ENCODE measurements at places on chromosomes 7 and 10.

- DNase-seq: no peak
Observed at GRCh38 chr10:93198401-93199131, 124.9 kb downstream of the CYP26A1 start.

DNA sequence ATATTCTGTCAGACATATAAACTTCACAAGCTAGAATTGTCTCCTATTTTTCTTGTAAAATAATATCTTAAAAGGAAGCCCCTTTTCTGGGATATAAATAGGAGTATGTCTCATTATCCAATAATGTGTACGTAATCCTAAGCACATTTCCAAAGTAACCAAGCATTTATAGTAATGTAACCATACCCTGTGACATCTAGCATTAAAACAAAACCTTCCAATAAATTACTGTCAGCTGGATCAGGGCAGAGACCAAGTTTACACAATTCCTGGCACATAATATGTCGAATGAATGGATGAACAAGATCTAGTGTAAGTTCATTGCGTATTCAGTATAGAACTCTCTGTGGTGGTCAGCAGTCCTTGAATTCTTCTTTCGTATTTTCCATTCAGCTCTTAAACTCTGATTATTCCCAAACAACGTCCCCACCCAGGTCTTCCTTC, 14.3 kb downstream of the CPED1 start:
- no peak for DNase-seq

DNA sequence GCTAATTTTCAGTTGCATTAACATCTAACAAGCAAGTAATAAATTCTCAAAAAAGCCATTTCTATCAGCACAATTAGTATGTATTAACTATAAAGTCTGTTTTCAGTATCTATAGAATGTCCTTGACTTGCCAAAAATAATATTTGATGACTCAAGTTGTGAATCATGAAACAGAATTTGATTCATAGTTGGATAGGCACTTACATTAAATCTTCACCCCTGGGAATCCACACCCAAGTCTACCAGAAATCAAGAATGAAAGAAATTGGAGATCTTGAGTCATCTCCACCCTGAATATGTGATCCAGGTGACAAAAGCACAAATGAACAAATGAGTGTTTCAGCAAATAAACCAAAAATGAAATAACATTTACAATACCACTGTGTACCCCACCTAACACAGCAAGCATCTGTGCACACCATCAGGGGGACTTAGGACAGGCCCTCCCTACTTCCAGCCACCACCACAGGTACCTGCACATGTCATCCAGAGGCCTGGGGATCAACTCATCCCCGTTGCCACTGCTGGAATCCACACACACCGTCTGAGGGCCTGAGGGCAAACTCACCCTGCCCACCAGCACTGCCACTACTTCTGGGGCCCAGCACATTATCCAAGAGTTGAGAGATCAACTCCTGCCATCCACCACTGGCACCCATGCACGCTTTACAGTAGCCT, 160.1 kb downstream of the MTERF1 start:
- no peak for DNase-seq

DNA sequence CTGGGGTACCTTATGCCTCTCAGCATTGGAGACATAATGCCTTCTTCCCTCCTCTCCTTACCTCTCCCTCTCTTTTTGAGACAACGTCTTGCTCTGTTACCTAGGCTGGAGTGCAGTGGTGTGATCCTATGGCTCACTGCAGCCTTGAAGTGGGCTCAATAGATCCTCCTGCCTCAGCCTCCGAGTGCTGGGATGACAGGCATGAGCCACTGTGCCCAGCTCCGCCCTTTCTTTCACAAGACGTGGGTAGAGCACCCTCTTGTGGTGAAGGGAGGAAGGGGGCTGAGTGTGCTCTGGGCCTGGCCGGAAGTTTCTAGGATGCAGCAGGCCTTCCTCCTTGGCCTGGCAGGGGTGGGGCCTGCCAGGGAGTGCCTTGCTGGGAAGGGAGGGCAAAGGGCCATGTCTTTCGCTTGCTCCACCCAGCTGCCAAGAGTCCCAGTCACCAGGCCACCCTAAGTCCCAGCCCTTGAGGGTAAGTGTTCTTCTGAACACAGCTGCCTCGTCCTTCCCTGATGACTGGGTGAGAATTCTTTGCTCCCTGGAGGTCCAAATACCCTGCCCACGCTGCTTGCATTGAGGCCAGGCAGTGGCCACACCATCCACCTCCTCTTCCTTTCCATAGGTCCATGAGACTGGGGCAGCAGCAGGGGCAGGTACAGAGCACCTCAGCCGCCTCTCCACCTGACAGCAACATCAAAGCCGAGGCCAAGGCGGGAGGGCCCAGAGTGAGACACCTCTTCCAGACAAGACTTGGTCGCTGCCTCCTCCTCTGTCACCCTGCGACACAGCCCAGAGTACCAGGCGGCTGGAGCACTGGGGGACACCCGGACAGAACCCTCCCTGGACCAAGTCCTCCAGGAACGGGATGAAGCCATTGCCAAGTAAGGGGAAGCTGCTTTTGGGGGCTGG, 3.7 kb downstream of the ABHD11 start:
- DNase-seq: peak; percentile 79

- DNase-seq: no peak
Observed at GRCh38 chr10:67250686-67251085, 324.9 kb downstream of the LRRTM3 start.

DNA sequence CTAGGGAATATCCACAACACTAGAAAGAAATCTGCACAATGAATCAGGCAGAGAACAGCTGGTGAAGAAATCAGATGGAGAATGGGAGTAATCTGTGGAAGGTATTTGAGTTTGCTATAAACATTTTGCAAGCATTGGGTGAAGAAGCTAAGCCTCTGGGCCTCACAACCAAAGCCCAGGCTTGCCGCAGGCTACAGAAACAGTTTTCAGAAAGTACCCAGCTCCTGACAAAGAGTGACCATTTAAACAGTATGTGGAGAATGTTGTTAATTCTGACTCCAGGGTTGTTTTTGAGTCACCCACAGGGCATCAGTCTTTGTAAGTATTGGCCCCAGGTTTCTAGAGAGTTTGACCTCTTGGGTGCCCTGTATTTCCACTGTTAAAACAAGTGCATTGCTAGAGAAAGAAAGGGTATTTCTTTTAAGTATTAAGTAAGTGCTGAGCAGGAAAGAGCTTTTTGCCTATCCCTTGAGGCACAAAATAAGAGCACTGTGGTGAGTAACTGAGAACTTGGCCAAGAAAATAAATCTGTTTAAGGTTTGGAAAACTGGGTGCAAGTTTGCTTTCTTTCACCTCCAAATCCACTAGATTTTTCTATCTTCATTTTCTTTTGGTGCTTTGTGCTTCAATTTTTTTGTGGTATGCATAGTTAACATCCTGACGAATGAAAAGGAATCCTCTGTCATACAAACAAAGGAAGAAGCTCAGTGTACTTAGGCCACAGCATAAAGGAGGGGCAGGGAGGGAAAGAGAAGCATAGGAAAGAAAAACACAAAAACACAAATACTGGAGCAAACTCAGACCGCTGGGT, 691.8 kb downstream of the SUGCT start:
- no peak for DNase-seq

- no peak for DNase-seq
Observed at GRCh38 chr7:13563257-13563656, 426.2 kb downstream of the ETV1 start.

- DNase-seq: no peak
Observed at GRCh38 chr7:128076796-128077271, 45.6 kb upstream of the LRRC4 start.
